ENCODE measurements at places on chromosomes 3 and 15. TPM values are rescaled to one million over a fixed set of nuclear protein-coding genes. Genes with fewer than 3 reads are reported as not detected.

SPRED1 gene
- total RNA-seq = 32.6 TPM

BFSP2 gene
- not detected for total RNA-seq

DNA sequence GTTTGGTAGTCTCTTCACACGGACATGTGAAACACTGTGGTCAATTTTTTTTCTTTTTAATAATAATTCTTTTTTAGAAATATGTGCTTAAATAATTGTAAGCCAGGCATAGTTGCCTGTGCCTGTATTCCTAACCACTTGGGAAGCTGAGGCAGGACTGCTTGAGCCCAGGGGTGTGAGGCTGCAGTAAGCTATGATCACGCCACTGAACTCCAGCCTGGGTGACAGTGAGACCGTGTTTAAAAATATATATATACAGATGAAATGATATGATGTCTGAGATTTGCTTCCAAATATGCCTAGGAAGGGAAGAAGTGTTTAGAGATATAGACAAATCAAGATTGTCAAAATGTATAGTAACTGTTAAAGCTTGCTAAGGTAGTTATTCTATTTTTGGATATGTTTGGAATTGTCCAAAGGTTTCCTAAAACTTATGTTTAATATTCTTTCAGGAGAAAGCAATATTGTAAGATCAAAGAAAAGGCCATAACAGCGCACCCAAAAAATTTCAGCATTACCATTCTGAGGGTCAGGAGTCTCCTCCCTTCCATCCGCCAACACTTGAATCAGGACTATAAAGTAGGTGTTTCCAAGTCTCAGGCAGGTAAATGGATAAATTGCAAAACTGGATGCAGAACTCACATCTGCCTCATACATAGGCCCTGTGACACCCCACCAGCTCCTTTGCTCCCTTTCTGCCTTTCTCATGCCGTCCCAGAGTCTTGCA lies 532 bp upstream of the SELENOT start:
- H3K36me3 ChIP-seq = no peaks in the 10 kb centered on the region
- peaks cover 6% of the 10 kb centered on the region for H3K4me1 ChIP-seq
- peak overlapping the region; percentile 92 for H3K4me3 ChIP-seq

MEX3B gene
- 15.9 TPM for total RNA-seq

DNA sequence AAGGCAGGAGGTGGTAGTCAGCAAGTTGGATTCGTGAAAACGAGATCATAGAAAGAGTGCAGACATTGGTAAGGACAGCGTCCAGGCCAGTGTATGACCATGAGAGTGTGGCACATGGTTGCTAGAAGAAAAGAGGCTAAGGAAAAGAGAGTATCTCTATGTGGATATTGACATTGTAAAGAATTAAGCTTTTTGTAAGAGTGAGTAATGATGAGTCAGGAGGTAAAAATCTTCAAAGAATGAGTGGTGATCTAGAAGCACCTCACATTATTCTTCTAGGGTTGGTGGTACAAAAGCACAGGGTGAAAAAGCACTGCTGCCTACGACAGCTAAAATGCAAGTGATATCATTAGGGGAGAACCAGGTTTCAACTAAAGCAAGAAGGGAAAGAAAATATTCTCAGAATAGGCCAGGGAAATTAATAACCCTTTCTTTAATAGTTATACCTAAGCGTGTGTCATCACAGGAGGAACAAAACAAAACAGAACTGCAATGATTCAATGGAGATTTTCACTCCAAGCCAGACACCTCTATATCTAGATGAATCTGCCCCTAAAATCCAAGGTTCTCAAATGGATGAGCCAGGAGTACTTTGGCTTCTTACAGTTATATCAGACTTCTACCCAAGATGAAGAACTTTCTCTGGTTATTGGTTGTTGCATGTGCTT lies 884.7 kb downstream of the NAALADL2 start:
- no peaks in the 10 kb centered on the region for H3K36me3 ChIP-seq
- H3K4me3 ChIP-seq = no peak overlapping the region
- no peaks in the 10 kb centered on the region for H3K27me3 ChIP-seq
- no peak for DNase-seq
- H3K27ac ChIP-seq = no peak overlapping the region
- no peaks in the 10 kb centered on the region for H3K4me1 ChIP-seq

CBLB gene
- total RNA-seq = 26.0 TPM

DNA sequence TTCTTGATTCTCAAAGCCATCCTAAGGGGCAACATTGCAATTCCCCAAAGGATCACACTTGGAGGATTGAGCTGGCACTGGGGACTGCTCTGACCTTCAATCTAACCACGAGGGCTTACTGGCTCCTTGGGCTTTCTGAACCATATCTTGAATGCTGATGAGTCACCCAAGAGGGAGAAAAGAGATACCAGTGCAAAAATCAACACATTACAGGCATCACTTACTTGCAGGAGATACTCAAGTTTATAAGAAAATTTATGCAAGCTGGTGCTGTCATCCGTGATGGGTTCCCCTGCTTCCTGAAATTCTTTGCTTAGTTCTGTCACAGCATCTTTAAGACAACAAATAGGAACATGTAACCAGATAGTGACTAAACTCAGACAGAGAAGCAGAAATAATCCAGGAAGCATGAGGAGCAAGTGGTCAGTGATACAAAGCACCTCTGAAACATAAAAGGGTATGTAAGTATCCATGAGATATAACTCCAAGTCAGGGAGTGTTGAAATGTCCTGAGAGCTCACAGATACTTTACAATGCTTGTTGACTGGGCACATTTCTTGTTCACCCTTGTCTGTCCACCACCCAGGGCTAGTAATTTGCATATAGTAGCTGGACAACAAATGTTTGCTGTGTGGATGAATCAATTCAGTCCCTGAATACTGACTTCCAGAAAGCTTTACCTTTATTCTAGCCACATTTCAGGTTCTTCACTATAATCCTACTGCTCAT lies 14.1 kb downstream of the FYCO1 start:
- no peaks in the 10 kb centered on the region for H3K27me3 ChIP-seq
- H3K4me3 ChIP-seq = no peak overlapping the region
- no peak for DNase-seq
- peaks cover 57% of the 10 kb centered on the region for H3K36me3 ChIP-seq
- H3K4me1 ChIP-seq = no peaks in the 10 kb centered on the region
- no peak overlapping the region for H3K27ac ChIP-seq

DNA sequence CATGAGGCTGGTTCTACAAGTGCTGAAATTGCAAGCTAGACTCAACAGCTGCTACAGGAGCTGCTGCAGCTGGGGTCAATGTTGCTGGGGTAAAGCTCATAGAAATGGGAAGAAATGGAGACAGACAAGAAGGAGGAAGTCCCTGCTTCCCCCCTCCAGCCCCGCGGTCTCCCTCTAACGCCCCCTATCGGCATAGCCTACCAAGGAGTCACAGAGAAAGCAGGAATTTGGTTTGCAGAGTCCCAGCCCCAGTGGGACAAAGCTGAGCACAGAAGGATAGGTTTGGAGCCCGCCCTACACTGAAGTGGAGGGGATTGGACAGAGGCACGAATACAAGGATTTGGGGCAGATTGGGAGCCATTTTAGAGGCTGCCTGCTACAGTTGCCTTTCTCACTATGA lies 176.9 kb upstream of the ANKRD28 start:
- no peaks in the 10 kb centered on the region for H3K4me1 ChIP-seq
- H3K27me3 ChIP-seq = no peaks in the 10 kb centered on the region
- no peaks in the 10 kb centered on the region for H3K36me3 ChIP-seq
- H3K4me3 ChIP-seq = no peak overlapping the region

- H3K27ac ChIP-seq = no peak overlapping the region
- no peaks in the 10 kb centered on the region for H3K27me3 ChIP-seq
- no peak for DNase-seq
- H3K4me1 ChIP-seq = no peaks in the 10 kb centered on the region
- H3K4me3 ChIP-seq = no peak overlapping the region
- H3K36me3 ChIP-seq = no peaks in the 10 kb centered on the region
Observed at GRCh38 chr3:178300441-178300959, 235.7 kb upstream of the KCNMB2 start.

DAZL gene
- 3.4 TPM for total RNA-seq

DNA sequence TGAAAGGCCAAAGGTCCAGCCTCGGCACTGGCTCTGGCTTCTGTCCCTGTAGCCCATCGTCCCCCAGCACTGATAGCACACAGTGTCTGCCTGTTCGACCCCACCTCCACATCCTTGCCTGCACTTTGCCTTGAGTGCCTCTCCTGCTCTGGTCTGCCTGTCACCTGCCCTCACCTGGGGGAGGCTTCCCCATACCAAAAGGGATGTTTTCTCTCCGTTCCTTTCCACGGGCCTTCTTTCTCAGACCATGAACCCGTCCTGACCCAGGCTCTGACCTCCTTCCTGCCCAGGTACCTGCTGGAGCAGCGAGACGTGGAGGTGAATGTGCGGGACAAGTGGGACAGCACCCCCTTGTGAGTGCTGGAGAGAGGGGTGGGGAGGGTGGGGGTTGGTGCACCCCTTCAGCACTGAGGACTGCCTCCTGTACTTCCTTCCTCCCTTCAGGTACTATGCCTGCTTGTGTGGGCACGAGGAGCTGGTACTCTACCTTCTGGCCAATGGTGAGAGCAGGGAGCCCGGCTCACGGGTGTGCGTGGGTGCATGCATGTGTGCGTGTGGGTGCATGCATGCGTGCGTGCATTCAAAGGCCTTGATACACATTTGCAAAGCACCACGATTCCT lies 1.5 kb downstream of the ABTB1 start:
- H3K36me3 ChIP-seq = no peaks in the 10 kb centered on the region
- no peaks in the 10 kb centered on the region for H3K27me3 ChIP-seq
- no peak overlapping the region for H3K27ac ChIP-seq
- H3K4me1 ChIP-seq = peaks cover 10% of the 10 kb centered on the region

MEF2A gene
- 22.5 TPM for total RNA-seq

ARGFX gene
- not detected for total RNA-seq

DNA sequence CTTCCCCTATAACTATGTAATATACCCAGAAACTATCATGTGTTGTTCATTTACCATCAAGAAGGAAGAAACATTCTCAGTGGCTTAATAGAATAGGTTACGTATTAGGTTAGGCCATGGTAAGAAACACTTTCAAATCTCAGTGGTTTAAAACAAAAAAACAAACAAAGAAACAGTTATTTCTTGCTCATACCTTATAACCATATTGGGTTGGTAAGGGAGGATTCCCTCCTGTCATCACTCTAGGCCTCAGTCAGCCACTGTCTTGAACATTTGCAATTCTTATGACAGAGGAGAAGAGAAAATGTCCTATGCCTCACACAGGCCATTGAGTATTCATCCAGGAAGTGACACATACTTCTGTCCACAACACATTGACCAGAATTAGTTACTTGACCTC lies 727.7 kb upstream of the NECTIN3 start:
- H3K27ac ChIP-seq = no peak overlapping the region
- DNase-seq = no peak
- no peak overlapping the region for H3K4me3 ChIP-seq
- H3K27me3 ChIP-seq = no peaks in the 10 kb centered on the region
- H3K4me1 ChIP-seq = no peaks in the 10 kb centered on the region

DNA sequence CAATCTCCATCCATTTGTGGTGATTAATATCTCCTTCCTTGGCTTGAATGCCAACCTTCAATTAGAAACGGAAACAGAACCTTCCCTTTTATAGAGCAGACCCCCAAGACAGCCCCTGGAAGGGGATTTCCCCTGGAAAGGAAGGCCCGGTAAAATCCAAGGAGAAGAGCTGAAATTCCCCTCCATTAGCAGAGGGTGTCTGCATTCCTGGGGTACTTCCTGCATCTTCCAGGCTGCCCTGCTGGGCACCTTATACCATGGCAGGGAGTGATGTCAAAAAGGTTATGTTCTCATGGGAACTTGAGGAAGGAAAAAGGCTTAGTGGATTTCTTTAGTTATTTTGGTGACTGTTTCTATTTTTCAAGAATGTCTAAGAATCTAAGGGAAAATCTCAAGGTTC lies 116.7 kb upstream of the NEO1 start:
- H3K4me1 ChIP-seq = no peaks in the 10 kb centered on the region
- H3K36me3 ChIP-seq = no peaks in the 10 kb centered on the region
- H3K27me3 ChIP-seq = no peaks in the 10 kb centered on the region
- no peak overlapping the region for H3K27ac ChIP-seq
- no peak for DNase-seq
- H3K4me3 ChIP-seq = no peak overlapping the region
